ENCODE measurements at places on chromosomes 7 and 10.

- DNase-seq = no peak
Observed at GRCh38 chr10:116526219-116526618, 19.5 kb upstream of the PNLIP start.

DNA sequence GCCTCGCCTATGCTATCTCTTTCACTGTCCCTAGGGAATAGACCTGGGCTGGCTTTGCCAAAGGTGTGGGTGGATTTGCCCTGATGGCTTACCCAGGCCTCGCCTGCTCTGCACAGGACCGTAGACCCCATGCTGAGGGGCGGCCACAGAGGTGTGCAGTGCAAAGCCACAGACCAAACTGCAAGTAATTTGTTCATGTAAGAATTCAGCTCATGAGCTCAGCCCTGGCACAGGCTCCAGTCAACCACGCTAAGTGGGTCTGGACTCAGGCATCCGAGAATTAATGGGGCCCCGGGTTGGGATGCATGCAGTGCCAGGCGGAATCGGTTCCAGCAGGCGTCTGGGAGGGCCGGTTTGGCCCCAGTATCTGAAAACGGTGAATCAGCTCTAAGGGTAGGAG lies 445.2 kb downstream of the DNAJB6 start:
- DNase-seq = no peak

DNA sequence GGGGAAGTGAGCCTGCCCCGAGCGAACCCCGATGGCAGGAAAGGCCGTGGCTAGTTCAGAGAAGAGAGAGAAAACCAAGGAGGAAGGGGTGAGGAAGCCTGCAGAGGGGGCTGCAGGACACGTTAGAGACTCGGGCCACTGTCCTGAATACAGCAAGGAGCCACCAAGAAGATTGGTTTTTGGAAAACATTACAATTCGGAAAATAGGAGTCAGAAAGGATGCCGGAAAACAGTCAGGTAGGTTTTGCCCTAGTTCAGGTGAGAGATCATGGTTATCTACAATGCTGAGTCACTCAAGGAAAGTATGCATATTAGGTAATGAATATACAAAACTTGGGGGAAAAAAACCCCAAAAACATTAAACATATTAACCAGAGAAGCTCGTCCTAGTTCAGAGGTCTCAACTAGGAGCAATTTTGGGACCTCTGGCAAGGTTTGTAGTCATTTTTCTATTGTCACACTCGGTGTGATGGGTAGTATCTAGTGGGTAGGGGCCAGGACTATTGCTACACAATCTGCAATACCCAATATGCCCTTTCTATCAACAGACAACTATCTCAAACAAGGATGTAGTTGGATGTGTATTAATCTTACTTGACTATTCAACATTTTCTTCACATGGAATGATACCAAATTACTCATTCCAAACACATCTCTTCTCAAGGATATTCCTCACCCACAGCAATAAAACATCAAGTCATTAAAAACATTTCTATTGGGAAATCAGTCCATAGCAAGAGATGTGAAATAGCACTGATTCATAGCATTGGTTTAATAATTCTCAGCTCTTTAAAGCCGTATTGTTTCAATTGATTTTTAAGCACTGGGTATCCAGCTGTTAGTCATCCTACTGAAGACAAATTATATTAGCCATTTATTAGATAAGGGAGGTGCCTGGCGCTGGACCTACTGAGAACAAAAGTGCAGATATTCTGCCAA lies 74.4 kb upstream of the RSU1 start:
- DNase-seq = peak; percentile 82

DNA sequence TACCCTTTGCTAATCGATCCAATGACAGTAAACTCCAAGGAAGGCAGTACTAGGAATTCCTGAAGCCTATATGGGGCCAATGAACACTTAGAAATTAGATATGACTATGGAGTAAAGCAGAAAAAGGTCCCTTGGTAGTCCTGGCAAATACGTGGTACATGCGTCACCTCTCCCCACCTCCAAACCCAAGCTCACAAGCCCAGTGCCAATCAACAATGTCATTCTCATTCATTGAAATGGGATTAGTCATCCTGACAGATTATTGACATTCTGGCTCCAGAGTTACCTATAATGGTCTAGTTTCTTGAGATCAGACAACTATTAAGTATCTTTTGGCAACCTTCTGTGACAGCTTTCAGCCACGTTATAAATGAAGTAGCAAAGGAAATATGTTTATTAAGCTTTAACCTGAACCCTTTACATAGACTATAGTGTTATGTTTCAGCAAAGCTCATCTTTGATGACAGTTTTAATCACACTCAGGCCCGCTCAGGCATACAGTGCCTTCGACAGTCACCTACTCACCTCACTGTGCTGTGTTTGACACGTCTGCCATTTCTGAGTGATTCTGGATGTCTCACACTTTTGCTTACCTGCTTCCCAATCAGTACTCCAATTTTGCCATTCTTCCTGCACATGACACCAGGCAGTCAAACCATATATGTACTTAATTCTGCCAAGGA lies 69.6 kb upstream of the ADO start:
- DNase-seq = no peak

DNA sequence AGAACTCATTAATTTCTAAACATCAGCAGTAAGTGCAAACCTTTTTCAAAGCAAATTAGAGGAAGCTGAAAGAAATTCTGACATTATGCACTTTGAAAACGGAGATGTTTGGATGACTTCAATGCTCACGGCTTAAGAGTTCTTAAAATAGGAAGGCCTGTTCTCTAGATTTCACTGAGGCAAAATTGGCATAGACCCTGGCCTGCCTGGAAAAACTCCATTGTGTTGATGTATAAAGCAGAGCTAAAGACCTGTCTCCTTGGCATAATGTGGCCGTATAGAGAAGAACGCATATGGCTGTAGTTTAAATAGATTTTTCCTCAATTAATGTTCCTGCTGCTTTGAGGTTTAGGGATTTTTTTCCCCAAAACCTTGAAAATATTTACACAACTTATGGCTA lies 24.5 kb upstream of the AGMO start:
- no peak for DNase-seq

GRCh38 chr10:133144771-133145170 lies 15.2 kb upstream of the KNDC1 start:
- no peak for DNase-seq

GRCh38 chr7:29369909-29370488 lies 175.4 kb downstream of the CHN2 start:
- DNase-seq = no peak

DNA sequence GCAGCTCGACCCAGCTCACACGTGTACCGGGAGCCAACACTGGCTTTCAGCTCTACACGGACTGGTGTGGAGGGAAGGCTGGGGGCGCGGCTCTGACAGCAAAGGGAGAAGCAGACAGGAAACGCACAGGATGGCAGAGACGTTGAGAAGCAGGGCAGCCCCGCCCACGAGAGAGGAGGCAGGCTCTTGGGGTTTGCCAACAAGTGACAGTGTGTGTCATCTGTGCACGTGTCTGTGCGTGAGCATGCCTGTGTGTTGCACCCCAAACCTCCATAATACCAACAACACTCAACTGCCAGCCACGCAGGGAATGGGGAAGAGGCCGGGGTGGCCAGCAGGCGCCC lies 64.4 kb upstream of the PDGFA start:
- DNase-seq = no peak
